ENCODE measurements at places on chromosomes 2 and 18. TPM values are rescaled to one million over a fixed set of nuclear protein-coding genes. Genes with fewer than 3 reads are reported as not detected.

- no peaks in the 10 kb centered on the region for H3K27me3 ChIP-seq
- peaks cover 4% of the 10 kb centered on the region for H3K36me3 ChIP-seq
- no peak for DNase-seq
- no peaks in the 10 kb centered on the region for H3K4me1 ChIP-seq
Measured at GRCh38 chr2:176356251-176356650, 87.0 kb downstream of the MTX2 start.

- DNase-seq: no peak
- H3K36me3 ChIP-seq: peaks cover 17% of the 10 kb centered on the region
- H3K4me1 ChIP-seq: no peaks in the 10 kb centered on the region
- H3K27me3 ChIP-seq: no peaks in the 10 kb centered on the region
Measured at GRCh38 chr2:45406621-45407020, 204.4 kb downstream of the SRBD1 start.

GRCh38 chr2:234374150-234374508 is 122.8 kb downstream of the ARL4C start:
- H3K4me3 ChIP-seq: no peak overlapping the region
- peaks cover 68% of the 10 kb centered on the region for H3K4me1 ChIP-seq
- no peak overlapping the region for H3K27ac ChIP-seq
- DNase-seq: peak; percentile 53

- peaks cover 11% of the 10 kb centered on the region for H3K27me3 ChIP-seq
- H3K4me1 ChIP-seq: peaks cover 27% of the 10 kb centered on the region
- no peak overlapping the region for H3K4me3 ChIP-seq
- no peaks in the 10 kb centered on the region for H3K36me3 ChIP-seq
Measured at GRCh38 chr2:157260533-157261198, 3.2 kb downstream of the GALNT5 start.

- H3K4me3 ChIP-seq: no peak overlapping the region
- H3K36me3 ChIP-seq: no peaks in the 10 kb centered on the region
- no peak for DNase-seq
- H3K27ac ChIP-seq: no peak overlapping the region
- H3K4me1 ChIP-seq: no peaks in the 10 kb centered on the region
Measured at GRCh38 chr2:37361216-37361815, 16.9 kb downstream of the QPCT start.

The SH3RF3 gene
- total RNA-seq: 1.8 TPM

GRCh38 chr18:13279181-13280069 is 60.9 kb downstream of the LDLRAD4 start:
- peaks cover 66% of the 10 kb centered on the region for H3K4me1 ChIP-seq
- DNase-seq: peak; percentile 51
- H3K36me3 ChIP-seq: peaks cover 1% of the 10 kb centered on the region
- H3K4me3 ChIP-seq: peak overlapping the region; percentile 63
- H3K27ac ChIP-seq: peak overlapping the region; percentile 63
- H3K27me3 ChIP-seq: no peaks in the 10 kb centered on the region

GRCh38 chr2:108067820-108068405 is 81.6 kb downstream of the SLC5A7 start:
- H3K4me1 ChIP-seq: no peaks in the 10 kb centered on the region
- H3K27ac ChIP-seq: no peak overlapping the region
- no peaks in the 10 kb centered on the region for H3K27me3 ChIP-seq
- no peak for DNase-seq

DNA sequence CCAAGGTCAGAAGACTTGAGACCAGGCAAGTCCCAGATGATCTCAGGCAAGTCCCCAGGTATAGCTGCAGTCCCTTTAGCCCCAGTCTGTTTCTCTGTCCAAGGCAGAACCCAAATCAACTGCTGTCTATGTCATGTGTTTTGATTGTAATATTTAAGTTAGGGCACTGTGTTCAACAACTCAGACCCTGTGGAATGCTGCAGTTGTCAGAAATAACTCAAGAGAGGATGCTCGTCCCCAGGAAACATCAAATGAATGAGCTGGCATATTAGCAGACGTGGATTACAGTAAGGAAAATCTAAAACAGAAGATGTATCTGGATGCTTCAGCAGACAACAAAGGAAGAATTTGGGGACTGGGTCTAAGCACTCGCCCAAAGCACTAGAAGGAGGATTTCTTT is 70.1 kb downstream of the BCL11A start:
- H3K4me1 ChIP-seq: no peaks in the 10 kb centered on the region
- no peak overlapping the region for H3K27ac ChIP-seq
- H3K36me3 ChIP-seq: no peaks in the 10 kb centered on the region

DNA sequence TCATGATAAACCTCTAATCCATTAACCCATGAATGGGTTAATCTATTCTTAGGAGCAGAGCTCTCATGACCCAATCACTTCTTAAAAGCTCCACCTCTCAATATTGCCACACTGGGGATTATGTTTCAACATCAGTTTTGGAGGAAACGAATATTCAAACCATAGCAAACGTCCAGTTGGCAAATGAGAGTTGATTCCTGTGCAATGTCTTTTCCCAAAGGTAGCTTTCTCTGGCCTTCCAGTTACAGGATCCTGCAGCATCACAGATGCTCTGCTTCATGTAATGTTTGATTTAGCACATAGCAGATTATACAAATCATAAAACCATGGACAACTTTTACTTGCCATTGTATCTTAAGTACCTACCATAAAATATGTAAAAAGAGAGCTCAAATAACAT is 481.0 kb downstream of the TNS1 start:
- H3K36me3 ChIP-seq: no peaks in the 10 kb centered on the region
- no peaks in the 10 kb centered on the region for H3K4me1 ChIP-seq
- H3K27me3 ChIP-seq: no peaks in the 10 kb centered on the region
- H3K4me3 ChIP-seq: no peak overlapping the region

DNA sequence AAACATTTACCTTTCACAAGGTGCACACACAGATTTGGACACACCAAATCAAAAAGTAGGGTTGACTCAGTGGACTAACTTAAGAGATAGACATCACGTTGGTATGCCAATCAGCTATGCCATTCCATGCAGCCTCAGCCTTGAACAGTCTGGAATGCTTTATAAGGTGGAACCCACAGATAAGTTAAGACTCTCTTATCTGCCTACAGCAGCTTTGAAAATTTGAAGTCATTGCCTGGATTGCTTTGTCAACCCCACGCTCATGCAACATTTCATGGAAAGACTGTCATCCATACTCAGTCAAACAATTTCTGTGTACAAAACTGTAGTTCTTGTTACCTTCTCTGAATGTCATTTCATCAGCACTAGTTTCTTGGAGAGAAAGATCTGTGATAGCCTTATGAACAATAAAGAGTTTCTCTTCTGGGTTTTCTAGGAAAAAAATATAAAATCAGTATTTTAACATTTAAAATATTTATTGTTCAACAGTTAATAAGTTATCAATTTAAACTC is 1.2 kb downstream of the ERMN start:
- no peak for DNase-seq
- H3K4me1 ChIP-seq: peaks cover 53% of the 10 kb centered on the region
- peaks cover 8% of the 10 kb centered on the region for H3K36me3 ChIP-seq

DNA sequence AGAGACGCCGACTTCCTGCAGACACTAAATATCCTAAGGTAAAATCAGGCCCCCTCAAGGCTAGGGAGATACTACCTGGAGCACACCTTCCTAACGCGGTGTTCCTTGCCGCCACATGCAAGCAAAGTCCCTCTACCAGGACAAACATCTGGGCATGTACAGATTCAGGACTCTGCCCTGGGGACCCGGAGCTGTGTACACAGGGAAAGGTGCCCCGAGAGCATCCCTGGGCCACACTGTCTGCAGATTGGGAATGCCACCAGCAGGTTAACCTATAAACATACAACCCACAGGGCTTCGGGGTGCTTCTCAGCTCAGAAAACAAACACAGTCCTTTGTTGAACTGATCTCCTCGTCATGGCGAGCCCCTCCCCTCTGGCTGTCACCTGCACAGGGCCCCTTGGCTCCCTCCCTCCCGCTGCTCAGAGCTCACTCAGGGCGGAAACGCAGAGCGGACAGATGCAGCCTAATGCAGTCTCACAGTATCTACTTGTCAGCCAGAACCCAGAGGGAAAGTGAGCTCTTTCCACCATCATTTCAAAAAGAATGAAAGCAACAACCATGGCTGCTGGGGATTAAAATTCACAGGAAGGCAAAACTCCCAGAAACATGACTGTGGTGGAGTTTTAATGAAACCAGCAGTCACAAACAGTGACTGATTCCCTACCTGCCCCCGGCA is 218.8 kb downstream of the HDAC4 start:
- H3K4me1 ChIP-seq: no peaks in the 10 kb centered on the region
- H3K36me3 ChIP-seq: peaks cover 44% of the 10 kb centered on the region
- no peak overlapping the region for H3K4me3 ChIP-seq

DNA sequence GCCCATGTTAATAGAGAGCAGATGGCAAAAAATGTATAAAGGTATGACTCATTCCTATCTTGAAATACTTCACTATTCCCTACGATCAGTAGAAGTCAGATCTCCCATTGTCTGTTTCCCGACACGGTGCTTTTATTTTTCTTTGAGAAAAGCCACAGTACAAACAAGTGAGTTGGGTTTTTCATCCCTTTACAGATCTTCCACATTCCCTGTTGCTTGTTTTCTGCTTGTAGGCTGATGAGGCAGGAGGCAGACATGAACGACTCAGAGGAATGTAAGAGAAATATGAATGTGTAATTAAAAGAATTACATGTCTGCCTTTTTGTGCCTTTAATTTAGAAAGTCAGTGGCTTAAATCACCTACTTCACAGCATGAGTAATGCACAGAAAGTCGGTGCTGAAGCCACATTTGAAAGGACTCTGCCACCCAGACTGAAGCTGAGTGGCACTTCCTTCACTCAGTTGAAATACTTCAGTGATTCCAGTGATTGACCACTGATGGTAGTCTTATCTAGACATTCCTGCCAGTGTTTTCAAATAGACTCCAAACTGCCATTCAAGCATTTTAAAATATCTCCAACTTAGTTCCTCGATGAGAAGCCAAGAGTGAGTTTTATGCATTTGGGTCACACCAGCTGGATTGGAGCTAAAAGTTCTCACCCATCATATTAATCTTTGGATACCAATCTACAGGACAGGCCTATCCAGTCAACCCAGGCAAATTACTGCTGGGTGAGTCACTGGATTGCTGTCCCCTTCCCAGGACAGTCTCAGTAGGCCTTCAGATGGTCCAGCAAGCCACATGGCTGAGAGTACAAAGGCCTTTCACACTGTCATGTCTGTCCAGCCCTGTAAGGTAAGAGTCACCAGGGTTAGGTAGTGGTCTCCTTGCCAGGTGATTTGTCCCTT is 79.0 kb downstream of the COLEC12 start:
- H3K27ac ChIP-seq: no peak overlapping the region
- peaks cover 4% of the 10 kb centered on the region for H3K27me3 ChIP-seq
- no peak for DNase-seq
- no peaks in the 10 kb centered on the region for H3K4me1 ChIP-seq

- H3K4me3 ChIP-seq: no peak overlapping the region
- H3K27ac ChIP-seq: no peak overlapping the region
- no peaks in the 10 kb centered on the region for H3K36me3 ChIP-seq
- H3K4me1 ChIP-seq: no peaks in the 10 kb centered on the region
- DNase-seq: no peak
Measured at GRCh38 chr2:66001538-66001937, 433.4 kb upstream of the MEIS1 start.

DNA sequence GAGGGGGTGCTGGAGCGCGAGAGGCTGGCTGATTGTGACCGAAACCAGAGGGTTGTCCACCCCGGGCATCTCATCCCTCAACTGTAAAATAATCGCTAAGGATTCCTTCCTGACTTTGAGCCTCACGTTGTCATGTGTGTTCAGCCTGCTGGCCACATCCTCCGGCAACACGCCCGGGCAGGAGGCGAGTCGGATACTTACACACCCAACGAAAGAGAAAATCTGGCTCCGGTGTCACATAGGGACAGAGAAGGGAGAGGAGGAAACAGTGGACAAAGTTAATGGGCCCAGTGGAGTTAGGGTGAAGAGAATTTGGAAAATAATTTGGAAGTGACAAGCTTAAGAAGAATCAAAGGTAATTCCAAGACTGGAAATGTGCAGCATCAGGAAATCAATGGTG is 2.4 kb downstream of the TLX2 start:
- peaks cover 65% of the 10 kb centered on the region for H3K27me3 ChIP-seq
- peak overlapping the region; percentile 51 for H3K4me3 ChIP-seq
- DNase-seq: no peak

The TMEM163 gene
- not detected for total RNA-seq

The PAIP2B gene
- 3.2 TPM for total RNA-seq

DNA sequence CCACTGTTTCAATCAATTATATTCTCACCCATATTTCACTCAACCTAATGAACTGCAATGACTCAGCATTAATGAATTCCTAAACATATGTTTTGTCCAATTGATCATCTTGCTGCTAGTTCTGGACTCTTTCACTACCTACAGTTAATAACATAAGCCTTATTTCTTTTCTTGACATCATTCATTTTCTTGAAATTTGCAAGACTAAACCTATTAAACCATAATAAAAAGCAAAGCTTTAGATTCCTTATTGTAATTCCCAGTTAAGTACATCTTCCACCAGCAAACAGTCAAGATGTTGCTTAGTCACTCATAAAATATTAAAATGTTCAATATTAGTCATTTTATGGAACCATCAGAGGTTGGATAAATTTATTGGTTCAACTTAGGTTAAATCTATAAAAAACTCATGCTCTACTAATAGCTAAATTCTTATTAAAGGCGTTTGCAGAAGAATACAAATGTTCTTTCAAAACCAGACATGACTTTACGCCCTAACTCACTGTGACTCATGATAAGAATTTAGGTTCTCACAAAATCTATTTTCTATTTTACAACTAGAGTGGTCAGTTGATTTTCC is 599.4 kb downstream of the RNF144A start:
- H3K27me3 ChIP-seq: no peaks in the 10 kb centered on the region
- H3K36me3 ChIP-seq: no peaks in the 10 kb centered on the region
- no peak overlapping the region for H3K4me3 ChIP-seq
- DNase-seq: no peak
- H3K4me1 ChIP-seq: peaks cover 37% of the 10 kb centered on the region

DNA sequence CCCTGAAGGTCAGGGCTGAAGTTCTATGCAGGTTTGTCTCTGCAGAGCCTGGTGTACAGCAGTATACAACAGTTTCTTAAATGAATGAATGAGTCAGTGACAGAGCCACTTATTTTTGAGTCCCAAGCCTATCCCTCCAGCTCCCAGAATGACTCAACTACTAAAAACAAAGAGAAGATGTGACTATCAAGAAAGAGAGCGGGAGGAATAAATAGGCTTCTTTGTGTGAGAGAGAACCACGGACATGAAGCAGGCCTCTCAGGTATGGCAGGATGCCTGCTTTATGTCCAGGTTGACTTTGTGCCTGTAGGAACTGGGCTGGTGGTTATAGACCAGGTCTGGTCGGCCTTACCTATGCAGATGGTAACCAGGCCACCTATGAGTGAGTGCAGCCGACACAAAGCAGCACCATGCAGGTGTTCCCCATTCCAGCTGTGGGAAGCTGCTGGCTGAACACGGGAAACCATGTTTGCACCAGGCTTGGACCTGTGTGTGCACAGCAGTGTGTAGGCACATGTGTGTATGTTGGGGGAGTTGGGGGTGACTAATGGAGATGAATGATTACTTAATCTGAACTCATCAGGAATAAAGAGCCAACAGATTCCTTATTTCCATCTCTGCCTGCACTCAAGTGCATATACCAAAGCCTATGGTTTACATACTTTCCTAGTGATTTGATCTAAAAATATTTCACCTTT is 171.0 kb downstream of the OSR1 start:
- peaks cover 2% of the 10 kb centered on the region for H3K27me3 ChIP-seq
- no peak overlapping the region for H3K27ac ChIP-seq
- DNase-seq: no peak

All from activated naive CD4-positive, alpha-beta T cell treated with anti-CD3 and anti-CD28 coated beads for 36 hours (primary cell).